ENCODE measurements at places on chromosomes 4 and X.

- no peak for DNase-seq
Observed at GRCh38 chr4:29081234-29081955, 1638.8 kb upstream of the PCDH7 start.

GRCh38 chr4:1008840-1009541 is 2.4 kb upstream of the FGFRL1 start:
- DNase-seq = peak; percentile 52

GRCh38 chrX:23993012-23993633 is 33.9 kb downstream of the KLHL15 start:
- no peak for DNase-seq

DNA sequence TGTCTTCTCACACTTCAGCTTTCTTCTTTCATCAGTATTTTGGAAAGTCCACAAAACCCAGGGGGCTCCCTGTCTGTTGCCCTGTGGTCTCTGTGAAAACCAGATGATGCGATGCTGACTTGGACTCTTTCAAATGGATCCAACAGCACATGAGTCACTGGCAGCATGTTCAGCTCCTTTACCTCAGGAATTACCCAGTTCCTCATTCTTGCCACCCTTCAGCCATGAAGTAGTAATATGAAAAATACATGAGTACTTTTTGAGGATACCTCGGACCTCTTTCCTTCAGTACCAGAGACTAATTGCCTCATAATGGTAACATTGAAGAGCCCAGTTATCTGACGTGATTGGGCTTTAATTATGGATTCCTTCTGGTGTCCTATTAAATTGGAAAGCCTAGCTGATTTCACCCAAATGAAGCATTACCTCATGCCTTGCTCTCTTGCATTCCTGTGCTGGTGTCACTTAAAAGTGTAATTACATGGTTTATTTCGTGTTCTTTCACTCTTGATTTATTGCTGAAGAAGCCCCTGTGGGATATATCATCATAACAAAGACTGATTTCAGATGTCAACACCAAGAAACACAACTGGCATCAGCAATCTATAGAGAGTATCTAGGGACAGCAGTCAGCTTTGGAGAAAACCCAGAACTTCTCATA is 63.4 kb downstream of the NFKB1 start:
- no peak for DNase-seq

DNA sequence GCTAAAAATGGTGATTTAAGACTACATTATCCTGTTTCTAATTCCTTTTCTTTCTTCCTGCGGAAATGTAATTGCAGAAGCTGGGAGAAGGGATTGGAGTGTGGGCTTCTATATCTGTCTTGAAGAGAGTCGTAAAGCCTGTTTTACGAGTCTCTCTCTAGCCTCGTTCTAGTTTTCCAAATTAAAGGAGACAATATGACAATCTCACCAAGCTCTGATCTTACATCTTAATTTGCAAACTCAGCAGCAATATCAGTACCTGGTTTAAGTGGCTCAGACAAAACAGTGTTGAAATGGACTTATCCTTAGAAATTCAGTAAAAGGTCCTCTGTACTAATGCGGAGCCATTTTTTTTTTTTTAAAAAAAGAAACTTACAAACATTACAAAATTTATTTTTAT is 349.5 kb upstream of the HAND2 start:
- no peak for DNase-seq

- no peak for DNase-seq
Observed at GRCh38 chr4:26717332-26717731, 133.4 kb downstream of the TBC1D19 start.

GRCh38 chrX:109732017-109732801 is 848 bp downstream of the ACSL4 start:
- peak; percentile 43 for DNase-seq

GRCh38 chr4:38371391-38371851 is 292.6 kb upstream of the KLF3 start:
- DNase-seq = no peak

- no peak for DNase-seq
Observed at GRCh38 chrX:112641449-112641848, 38.3 kb downstream of the LHFPL1 start.

DNA sequence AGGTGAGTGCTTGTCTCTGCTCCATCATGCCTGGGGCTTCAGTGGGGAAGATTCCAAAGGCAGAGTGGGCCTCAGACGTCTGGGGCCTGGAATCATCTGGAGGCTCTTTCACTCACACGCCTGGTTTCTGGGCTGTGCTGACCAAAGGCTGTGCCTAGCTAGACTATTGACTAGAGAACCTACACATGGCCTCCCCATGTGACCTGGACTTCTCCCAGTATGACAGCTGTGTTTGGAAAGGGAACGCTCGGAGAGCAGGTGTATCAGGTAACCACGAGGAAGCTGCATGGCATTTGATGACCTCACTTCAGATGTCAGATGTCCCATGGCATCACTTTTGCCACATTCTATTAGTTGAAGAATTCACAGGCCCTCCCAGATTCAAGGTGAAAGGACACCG is 51.0 kb downstream of the ADGRL3 start:
- no peak for DNase-seq

GRCh38 chrX:65726715-65727114 is 59.3 kb downstream of the MSN start:
- no peak for DNase-seq

DNA sequence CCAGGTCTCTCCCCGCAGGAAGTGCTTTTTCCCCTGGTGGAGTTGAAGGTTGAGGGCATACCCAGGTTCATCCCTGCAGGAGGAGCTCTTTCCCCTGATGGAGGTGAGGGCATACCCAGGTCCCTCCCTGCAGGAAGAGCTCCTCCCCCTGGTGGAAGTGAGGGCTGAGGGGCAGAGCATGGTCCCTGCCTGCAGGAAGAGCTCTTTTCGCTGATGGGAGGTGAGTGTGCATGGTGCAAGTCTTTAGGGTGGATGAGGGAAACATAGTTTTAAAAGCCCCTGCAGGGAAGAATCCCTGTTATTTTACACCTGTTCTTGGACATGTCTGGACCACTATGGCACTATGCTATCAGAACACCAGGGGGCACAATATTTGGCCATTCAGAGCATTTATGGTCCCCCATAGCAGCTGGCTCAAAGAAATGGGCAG is 43.7 kb upstream of the PUDP start:
- DNase-seq = no peak
